ENCODE measurements at places on chromosomes 7 and 10.

- no peak for DNase-seq
Observed at GRCh38 chr7:45224832-45225231, 67.2 kb downstream of the RAMP3 start.

GRCh38 chr10:122344741-122345258 lies 29.7 kb upstream of the PLEKHA1 start:
- no peak for DNase-seq

GRCh38 chr10:96416643-96417042 lies 57.8 kb upstream of the OPALIN start:
- no peak for DNase-seq

GRCh38 chr10:26311383-26311940 lies 94.9 kb downstream of the GAD2 start:
- no peak for DNase-seq

- DNase-seq, result no peak
Observed at GRCh38 chr10:29858702-29859267, 200.6 kb downstream of the JCAD start.

DNA sequence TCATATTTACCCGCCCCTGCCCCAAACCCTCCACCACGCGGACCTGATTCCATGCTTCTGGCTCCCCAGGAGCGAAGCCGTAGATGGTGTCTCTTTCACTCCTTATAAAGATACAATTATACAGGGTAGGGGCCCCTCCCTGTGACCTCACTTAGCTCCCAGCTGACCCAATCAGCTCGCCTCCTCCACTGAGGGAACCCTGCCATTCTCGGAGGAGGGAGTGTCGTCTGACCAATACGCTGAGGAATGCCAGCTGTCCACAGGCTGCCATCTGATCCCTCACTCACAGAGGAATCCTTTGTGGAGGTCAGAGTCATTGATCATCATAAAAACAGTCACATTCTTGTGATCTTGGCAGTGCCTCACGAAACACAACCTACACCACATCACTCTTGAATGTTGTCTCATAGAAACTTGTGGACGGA lies 67.5 kb upstream of the INSIG1 start:
- DNase-seq, result no peak

- DNase-seq, result no peak
Observed at GRCh38 chr7:8155836-8156235, 106.1 kb downstream of the ICA1 start.
